Diencephalon (tissue), 1 donor: ENCODE measurements at places on chromosomes 13 and 19. TPM values are rescaled to one million over a fixed set of nuclear protein-coding genes. Genes with fewer than 3 reads are reported as not detected.

NKPD1 gene
- 0.69 TPM for total RNA-seq

CEBPG gene
- 44.5 TPM for total RNA-seq

FGF22 gene
- total RNA-seq = 0.69 TPM

VSIG10L gene
- 1.6 TPM for total RNA-seq

RDH8 gene
- not detected for total RNA-seq

EID2 gene
- total RNA-seq = 24.0 TPM

CSNK1G2 gene
- 33.9 TPM for total RNA-seq

OLFM2 gene
- 106 TPM for total RNA-seq

KLK10 gene
- total RNA-seq = 3.2 TPM

PRRG2 gene
- total RNA-seq = 1.2 TPM

CHAMP1 gene
- total RNA-seq = 8.8 TPM

CCDC8 gene
- total RNA-seq = 8.1 TPM

KIR3DL1 gene
- total RNA-seq = not detected

SOX1 gene
- total RNA-seq = 14.1 TPM

RNF225 gene
- not detected for total RNA-seq
